ENCODE measurements at places on chromosomes 6 and 20.
A peak's percentile ranks its signal among the peaks of the same experiment; 100 is the strongest.

DNA sequence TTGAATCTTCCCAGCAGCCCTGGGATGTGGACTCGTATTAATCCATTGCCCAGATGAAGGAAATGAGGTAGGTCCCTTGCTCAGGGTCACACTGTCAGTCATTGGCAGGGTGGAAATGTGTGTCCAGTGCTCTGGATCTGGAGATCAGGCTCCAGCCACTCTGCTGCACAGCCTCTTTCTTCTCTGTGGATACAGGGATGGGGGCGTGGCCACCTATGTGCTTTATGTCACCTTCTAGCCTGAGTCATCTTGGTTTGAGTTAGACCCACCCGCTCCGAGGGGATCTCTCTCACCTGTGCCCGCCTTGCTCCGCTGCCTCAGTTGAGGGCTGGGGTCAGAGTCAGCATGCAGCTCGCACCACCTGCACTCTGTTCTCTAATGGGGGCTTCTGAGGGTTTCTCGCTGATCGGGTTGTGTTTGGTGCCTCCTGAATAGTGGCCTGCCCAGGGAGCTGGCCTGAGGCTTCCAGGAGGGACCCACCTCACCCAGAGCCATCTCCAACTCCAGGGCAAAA, 80.0 kb downstream of the TCP11 start:
- no peak for DNase-seq

DNA sequence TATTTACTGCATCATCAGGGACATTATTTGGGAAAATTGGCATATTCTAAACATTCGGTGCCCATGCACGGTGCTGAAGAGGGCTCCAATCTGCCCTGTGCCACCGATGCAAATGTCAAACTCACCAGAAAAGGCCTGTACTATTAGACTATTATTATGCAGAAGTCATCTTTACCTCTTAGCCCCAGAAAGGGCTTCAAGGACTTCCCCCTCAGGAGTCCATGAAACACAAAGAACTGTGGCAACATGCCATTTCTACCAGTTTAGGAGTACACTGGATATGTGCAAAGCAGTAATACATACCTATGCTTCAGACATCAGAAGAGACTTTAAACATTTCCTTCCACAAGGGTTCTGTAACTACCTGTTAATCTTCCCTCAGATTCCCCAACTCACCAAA, 8.6 kb downstream of the DIDO1 start:
- no peak for DNase-seq

- DNase-seq = no peak
Measured at GRCh38 chr6:89782222-89782621, 37.4 kb downstream of the MDN1 start.

GRCh38 chr20:1811621-1812498, 83.3 kb upstream of the SIRPA start:
- no peak for DNase-seq

DNA sequence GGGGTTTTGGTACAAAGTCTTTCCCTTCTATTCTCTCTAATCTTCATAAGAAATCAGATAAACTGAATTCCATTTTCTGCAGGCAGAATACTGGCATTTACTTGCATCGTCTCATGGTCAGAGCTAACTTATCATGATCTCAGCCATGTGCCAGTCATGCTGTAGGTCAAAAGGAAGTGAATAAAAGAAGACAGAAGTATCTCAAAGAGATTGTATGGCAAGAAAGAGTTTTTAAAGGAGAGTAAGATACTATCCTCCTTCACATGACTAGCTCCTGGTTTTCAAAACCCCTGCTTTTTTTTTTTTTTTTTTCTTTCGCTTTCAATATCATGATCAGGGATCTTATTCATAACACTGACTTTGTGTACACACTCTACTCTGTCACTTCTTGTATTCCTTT, 398.3 kb downstream of the C6orf118 start:
- DNase-seq = no peak

GRCh38 chr6:51528556-51528955, 558.9 kb downstream of the PKHD1 start:
- DNase-seq = no peak

DNA sequence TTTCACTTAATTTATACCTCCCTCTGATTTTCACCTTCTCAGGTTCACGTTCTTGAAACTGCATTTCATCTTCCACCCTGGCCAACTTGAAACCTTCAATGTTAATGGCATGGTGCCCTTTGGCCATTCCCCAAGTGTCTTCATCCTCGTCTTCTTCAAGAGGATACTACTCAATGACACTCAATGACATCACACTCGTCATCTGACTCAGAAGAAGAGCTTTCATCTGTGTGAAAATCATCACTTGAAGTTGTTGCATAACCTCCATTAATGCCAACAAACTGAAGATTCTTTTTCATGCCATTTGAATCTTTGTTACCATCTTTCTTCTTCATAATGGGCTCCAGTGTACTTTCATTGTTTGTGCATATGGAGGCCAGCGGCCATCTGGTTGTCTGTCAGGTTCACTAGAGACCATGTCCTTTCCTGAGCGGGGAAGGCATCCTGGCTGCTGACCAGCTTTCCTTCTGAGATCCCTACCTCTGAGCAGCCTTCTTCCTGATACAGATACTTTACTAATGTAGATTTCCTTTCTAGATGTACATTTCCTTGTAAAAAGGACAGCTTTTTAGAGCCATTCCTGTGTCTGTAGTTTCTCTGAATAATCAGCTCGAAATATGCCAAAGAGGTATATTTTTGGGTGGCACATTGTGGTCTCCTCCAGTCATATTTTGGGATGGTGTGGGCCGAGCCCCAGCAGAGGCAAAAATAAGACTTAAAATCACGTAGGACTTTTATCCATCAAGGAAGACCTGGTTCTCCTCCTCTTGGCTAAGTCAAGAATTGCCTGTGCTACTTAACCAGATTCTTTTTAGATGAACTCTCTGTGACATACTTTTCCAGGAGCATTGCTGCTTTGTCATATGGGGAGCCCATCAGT, 21.3 kb downstream of the TRMT6 start:
- DNase-seq = no peak

- no peak for DNase-seq
Measured at GRCh38 chr6:41836022-41836659, 48.6 kb downstream of the TOMM6 start.

GRCh38 chr6:52522151-52522626, 54.7 kb downstream of the TRAM2 start:
- no peak for DNase-seq

- no peak for DNase-seq
Measured at GRCh38 chr6:131451321-131452144, 121.5 kb upstream of the ARG1 start.

DNA sequence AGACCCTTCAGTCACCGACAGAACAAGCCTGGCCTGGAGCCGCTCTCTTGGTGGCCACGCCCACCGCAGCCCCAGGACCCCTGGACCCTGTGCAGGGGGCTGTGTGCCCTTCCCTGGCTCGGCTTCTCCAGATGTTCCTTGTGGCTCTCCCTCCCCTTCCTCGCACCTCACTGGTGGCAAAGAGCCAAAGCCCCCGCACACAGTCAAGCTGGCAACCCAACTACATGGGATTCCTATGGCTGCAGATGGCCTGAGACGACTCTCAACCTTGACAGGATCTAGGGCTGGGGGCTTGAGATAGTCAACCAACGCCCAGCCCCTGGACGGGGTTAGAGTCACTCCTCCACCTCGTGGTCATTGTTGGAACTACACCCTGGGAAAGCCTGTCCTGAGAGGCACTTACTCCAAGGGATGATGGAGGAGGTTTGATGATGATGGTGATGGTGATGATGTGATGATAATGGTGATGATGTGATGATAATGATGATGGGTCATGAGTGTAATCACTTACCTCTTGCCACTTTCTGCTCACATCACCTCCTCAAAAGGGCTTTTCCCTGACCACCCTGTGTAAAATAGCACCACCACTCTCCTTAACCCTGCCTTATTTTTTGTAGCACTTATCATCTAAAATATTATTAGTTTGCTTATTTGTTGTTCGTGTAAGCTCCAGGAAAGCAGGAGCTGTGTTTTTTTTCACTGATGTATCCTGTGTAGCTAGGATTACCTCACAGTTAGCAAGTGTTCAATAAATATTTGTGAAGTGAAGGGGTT, 278.4 kb downstream of the LRFN2 start:
- peak; percentile 38 for DNase-seq

GRCh38 chr6:67287566-67287965, 1347.5 kb upstream of the ADGRB3 start:
- DNase-seq = no peak

- DNase-seq = no peak
Measured at GRCh38 chr6:9205645-9206044, 770.3 kb upstream of the SLC35B3 start.

- no peak for DNase-seq
Measured at GRCh38 chr20:39830903-39831302, 858.1 kb downstream of the MAFB start.

DNA sequence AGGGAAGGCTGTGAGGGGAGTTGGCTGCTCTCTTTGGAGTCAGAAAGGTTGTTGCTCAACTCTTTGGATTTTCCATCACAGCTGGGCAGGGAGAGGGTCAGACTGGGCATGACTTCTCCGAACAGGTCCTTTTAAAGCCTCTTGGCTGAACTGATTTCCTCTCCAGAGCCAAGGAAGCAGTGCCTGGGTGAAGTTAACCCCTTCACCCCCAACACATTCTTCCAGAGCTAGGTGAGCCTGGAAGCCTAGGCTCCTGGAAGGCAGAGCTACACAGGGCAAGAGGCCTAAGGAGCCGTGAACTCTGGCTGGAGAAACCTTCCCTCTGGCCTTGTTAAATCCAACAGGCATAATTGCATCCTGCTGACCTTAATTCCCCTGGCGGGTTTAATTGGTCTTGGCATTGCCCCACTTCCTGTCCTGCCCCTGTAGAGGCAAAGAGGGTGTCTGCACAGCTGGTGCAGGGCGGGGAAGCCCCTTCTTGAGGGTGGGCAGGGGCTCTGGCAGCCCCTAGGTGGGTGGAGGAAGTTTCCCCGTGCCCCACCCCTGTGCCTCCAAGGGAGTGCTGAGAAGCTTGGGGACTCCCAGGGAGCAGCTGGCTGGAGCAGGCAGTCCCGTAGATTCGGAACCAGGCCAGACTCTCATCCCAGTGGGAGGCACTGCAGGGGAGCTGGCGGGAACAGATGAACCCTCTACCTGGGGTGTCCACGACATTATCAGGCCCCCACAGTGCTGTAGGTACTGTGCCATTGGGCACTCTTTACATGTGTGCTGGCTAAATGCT, 3.6 kb upstream of the MYLK2 start:
- no peak for DNase-seq

DNA sequence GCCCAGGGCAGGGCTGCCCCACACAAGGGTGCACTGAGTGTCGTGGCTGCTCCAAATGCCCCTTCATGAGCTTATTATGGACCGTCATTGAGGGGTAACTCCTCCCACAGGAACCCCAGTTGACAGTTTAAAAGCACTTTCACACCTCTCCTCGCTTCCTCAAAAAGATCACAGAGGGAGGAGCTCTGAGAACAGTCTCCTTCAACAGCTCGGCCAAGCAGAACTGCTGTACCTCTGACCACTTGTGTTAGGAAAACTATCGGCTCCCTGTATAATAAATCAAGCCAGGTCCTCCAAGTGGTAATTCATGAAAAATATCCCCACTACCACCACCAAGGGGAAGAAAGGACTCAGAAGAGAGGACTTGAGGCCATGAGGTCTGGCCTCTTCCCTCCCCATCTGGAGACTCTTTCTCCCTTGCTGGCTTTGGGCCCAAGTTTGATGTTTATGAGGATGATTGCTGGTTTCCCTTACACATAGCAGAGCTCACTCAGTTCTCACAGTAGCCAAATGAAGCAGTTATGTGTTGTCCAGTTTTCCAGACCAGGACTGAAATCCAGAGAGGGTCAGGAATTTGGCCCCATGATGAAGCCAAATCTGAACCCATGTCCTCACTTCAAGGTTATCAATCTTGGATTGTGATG, 8.7 kb downstream of the SNX21 start:
- DNase-seq = no peak

GRCh38 chr6:109406196-109406595, 23.9 kb upstream of the CD164 start:
- DNase-seq = no peak

DNA sequence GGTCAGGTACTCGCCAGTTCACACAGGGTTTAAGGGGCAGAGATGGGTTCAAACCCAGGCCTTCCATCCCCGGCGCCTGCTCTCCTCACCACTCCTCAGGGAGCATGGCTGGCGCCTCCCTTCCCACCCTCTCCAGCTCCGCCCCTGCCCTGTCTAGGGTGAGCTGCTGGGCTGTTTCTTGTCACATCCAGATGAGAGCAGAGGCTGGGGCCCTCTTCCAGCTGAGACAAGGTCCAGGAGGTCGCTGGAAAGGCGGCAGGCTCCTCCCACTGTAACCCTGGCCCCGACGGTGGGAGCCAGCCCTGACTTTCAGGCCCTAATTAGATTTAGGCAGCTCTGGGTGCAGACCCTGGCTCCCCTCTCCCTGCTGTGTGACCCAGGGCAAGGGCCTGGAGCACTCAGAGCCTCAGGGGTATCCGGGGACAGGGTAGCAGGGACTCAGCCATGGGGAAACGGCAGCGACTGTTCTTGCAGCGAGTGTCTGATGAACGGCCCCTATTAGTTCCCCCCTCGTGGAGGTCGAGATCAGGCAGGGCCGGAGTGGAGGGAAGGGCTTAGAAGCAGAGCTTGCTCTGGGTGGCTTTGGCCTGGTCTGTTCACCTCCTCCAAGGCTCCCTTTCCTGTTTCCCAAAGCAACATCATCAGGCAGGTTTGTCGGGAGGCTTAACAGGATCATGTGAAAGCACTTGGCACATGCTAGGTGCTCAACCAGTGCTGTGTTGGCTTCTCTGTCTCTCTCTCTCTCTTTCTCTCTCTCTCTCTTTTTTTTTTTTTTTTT, 33.4 kb downstream of the SNAI1 start:
- no peak for DNase-seq

DNA sequence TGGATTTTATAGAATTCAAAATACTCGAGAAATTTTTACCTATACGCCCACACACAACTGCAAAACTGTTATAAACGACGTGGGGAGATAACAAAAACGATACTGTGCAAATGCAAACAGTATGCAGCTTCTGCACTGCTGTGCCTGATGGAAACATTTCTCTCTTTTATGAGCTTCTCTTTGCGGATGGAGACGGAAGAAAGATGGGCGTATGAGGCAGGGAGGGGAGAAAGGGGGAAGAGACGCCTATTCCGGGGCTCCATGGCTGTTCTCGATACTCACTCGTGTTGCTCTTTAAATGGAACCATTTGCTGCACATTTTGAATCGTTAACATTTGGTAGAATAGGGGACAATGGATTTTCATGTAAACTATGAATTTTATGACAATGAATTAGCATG, 69.1 kb upstream of the EXOC2 start:
- DNase-seq = no peak

- no peak for DNase-seq
Measured at GRCh38 chr20:54134445-54135220, 39.2 kb downstream of the CYP24A1 start.

- DNase-seq = no peak
Measured at GRCh38 chr6:139903411-139904157, 529.1 kb upstream of the CITED2 start.

- DNase-seq = no peak
Measured at GRCh38 chr6:160358225-160359119, 10.3 kb downstream of the SLC22A3 start.

GRCh38 chr6:56450882-56451739, 191.6 kb downstream of the DST start:
- peak; percentile 26 for DNase-seq

DNA sequence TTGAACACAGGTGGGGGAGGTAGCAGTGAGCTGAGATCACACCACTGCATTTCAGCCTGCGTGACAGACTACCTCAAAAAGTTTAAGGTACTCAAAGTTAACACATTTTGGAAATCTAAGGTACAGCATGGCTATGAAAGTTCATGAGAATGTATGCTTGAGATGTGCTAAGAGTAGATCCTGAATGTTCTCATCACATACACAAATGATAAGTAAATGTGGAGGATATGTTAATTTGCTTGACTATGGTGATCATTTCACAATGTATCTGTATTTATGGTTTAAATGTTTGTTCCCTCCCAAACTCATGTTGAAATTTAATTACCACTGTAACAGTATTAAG, 20.1 kb upstream of the SERPINB1 start:
- DNase-seq = no peak
